CD4-positive, alpha-beta T cell treated with Interleukin-15 for 1 hour (primary cell): ENCODE measurements at places on chromosomes 4 and X.
A peak's percentile ranks its signal among the peaks of the same experiment; 100 is the strongest.

DNA sequence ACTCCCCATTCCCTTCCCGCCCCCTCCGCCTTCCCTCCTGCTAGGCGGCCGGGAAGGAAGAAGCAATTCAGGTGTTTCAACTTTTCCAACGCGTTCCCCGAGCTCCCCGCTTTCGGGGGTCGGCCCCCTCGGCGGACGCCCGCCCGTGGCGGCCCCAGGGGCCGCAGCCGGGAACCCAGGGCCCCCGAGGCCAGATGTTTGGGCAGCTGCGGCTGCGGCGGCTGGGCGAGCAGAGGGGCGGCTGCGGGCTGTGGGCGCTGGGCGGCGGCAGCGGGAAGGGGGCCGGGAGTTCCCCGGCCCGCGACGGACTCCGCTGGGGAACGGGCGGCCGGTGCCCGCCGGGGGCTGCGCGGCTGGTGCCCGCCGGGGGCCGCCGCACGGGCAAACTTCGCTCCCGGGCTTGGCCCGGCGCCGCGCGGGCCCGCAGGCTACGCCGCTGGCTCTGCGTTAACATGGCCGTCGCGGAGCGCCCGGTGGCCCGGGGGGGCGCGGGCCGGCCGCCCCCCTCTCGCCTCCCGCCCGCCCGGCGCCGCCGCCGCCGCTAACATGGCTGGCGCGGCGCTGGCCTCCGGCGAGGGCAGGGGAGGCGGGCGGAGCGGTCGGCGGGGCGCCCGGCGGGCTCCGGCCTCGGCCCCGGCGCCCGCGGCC lies 510 bp downstream of the HMGB3 start:
- no peak for DNase-seq

DNA sequence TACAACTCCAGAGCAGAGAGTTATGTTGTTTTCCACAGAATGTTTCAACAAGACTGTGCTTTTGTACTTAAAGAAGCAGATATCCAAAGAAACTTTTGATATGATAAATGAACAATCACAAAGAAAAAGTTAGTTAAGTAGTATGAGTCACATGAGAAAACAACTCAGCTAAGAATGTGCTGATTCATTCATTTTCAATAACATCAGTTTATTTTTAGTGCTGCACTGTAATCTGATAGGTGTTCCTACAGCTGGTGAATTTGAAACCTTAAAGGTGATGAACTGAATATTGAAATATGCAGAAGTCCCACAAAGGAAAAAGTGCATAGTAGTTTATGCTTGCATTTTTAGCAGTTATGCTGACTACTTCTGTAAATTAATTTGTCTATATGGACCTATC lies 180.3 kb upstream of the TENM3 start:
- DNase-seq, result no peak

GRCh38 chr4:105162123-105162796 lies 15.6 kb downstream of the TET2 start:
- DNase-seq, result no peak

DNA sequence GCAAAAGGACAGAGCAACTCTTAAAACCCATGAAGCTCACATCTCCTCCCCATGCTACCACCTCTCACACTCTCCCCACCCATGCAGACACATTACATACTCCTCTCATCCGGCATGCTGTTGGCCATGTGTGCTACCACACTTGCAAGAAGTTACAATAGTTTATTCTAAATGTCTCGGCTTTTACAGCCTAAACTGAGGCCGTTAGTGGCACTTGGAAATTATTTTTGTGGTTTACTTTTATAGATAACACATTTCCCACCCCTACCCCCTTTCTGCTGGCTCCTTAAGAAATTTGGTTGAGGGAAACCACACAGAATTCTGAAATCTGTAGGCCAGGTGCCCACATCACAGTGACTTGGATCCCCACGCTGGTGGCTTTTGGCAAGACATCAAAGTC lies 141.1 kb upstream of the HHIP start:
- DNase-seq, result no peak

GRCh38 chr4:174503079-174503715 lies 19.1 kb downstream of the HPGD start:
- no peak for DNase-seq

DNA sequence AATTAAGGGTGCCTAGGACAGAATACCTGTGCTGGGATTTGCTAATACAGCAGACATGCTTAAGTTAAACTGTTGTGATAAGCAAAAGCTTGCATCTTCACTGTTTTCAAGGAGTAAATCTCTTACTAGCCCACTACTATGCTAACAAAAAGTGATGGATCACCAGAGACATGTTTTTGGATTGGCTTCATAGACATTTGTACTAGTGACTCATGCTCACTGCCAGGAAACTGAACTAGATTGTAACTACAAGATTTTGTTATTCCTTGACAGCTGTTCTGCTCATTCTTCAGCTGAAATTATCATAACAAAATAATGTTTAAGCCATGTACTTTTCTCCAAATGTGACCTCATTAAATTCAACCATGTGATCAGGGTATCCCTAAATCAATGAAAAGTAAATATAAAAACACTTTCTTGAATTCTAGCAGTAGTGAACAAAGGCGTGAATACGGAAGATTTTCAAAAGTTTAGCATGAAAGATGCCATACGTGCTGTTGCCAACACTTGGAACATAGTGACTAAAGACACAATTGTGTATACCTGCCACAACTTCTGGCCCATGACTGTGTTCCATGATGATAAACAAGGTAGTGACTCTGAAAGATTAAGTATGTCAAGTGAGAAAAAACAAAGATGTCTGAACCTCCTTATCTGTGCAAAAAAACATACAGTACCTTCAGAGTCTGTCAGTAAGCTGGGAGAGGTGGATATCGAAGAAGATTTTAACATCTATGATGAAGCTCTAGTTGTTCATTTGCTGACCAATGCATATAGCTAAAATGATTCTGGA lies 154.0 kb downstream of the BTC start:
- no peak for DNase-seq

GRCh38 chr4:88335092-88335665 lies 43.5 kb upstream of the HERC6 start:
- DNase-seq, result no peak

DNA sequence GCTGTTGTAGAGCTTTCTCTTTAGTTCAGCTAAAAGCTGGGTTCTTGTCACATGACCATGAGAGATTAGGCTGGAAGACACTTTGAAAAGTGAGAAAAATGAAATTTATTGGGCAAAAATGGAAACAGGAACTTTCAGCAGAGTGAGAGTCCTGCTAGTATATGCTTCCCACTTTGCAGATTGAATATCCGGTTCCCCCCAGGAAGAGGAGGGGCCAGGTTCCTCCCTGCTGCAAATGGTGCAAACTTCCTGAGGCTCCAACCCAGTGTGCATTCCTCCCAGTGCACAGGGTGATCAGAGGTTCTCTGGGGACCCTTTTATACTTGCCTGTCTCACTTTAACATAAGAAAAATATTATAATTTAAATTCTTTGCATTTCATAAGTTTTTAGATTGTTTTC lies 119.9 kb upstream of the SPIN4 start:
- no peak for DNase-seq

- no peak for DNase-seq
These were observed 57.8 kb upstream of the NLRP2B start for GRCh38 chrX:57737881-57738280.

DNA sequence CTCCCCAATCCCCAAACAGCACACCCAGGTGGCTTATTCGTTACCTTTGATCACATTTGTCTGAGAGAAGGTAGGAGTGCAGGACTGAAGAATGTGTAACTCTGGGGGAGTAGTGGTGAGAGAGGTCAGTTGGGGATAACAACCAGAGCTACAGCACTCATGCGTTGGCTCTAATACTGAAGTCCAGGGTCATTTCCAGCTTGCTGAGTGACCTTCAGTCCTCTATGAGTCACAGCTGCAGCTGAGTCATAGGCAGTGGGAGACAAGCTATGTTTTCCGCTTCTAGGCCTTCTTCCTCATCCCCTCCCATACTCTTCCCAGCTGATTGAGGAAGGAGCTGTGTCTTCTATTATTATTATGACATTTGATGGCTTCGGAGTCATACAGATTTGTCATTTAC lies 31.6 kb upstream of the CT47C1 start:
- peak; percentile 41 for DNase-seq

GRCh38 chrX:9851890-9852289 lies 65.7 kb downstream of the SHROOM2 start:
- DNase-seq, result no peak

- no peak for DNase-seq
These were observed 186.9 kb downstream of the CAMK2D start for GRCh38 chr4:113574636-113575103.

GRCh38 chr4:129369361-129370010 lies 273.5 kb downstream of the C4orf33 start:
- DNase-seq, result no peak
